Caudate nucleus (tissue), 63 donors: ENCODE measurements at places on chromosomes 1 and 21.

DNA sequence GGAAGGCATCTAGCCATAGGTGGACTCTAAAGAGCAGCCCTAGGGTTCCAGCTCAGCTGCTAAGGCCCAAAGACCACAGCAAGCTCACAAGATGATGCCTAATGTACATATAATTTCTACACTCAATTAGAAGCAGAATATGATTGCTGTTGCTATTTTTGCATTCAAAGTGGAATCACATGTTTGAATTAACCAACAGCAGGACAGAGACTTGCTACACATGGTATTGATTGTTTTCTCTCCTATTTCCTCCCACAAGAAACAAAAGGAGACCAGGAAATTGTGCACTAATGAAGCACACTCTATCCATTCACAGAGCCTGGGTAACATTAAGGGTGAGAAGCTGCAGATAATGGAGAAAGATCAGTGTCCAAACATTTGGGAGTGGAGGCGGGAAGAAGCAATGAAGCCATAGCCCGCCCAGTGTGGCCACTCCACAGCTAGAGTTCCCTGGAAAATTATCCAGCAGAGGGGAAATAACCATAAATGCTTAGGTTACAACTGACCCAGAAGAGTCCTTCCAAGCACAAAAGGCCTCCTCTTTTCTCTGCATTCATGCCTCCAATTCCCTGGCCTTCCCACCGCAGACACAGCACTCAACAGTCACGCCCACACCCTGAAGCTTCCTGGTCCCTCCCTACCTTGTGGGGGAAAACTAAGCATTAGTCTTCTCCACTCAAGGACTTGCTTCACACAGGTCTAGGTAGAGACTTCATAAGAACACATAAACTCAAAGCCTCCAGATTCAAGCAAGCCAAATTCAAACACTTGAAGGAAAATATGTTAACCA lies 7.5 kb downstream of the CNN3 start:
- DNase-seq: no peak

GRCh38 chr1:184258525-184258924 lies 128.3 kb upstream of the C1orf21 start:
- DNase-seq: no peak

DNA sequence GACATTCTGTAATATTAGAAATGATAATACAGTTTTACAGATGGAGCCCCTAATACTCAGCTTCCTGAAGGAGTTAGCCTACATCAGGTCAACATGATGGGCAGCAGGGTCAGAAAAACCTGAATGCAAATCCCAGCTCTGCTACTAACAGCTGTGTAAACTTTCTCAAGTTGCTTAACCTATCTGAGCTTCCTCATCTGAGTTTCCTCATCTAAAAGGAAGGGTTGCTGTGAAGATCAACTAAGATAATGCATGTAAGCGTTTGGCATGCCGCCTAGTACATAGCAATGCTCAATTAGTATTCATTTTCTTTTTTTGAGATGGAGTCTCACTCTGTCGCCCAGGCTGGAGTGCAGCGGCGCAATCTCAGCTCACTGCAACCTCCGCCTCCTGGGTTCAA lies 18.4 kb upstream of the DESI2 start:
- DNase-seq: no peak

DNA sequence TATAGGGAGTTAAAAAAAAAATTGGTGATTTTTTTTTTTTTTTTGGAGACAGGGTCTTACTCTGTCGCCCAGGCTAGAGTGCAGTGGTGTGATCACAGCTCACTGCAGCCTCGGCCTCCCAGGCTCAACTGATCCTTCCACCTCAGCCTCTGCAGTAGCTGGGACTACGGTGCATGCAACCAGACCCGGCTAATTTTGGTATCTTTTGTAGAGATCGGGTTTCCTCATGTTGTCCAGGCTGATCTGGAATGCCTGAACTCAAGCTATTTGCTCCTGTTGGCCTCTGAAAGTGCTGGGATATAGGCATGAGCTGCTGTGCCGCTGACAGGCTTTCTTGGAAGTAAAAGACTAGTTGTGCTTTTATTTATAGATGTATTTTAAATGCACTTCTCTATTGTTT lies 3.0 kb downstream of the CDC42 start:
- DNase-seq: no peak

DNA sequence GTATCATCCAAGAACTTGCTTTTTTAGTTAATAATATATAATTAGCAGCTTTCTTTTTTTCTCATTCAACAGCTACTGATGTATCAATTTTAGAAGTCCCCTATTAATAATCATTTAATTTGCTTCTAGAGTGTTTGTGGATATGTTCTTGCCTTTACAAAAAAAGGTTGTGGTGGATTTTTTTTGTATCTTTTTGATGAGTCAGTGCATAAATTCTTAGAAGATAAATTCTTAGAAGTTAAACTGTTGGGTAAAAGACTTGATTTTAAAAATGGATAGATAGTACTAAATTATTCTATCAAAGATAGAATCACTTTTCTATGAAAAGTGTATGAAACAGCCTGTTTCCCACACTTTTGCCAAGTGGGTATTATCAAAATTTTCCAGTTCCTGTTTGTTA lies 11.9 kb downstream of the FGGY start:
- DNase-seq: no peak
